ACHN (cell line): ENCODE measurements at places on chromosomes 11 and 22.

DNA sequence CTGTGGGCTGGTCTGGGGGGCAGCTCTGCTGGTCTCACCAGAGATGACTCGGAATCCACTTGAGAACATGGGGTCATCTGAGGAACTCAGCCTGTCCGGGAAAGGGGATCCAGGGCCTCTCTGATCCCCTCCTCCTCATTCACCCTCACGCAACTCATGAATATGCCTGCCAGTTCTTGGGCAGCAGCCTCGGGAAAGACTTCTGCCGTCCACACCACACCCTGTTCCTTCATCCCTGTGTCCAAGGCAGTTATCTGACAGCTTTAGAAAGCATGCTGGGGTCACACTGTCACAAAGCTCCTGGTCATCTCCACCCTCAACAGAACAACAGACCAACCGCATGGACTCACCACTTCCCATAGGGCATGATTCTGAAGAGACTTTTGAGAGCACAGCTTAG lies 88.3 kb downstream of the AMOTL1 start:
- DNase-seq = no peak

- no peak for DNase-seq
These were observed 61.6 kb upstream of the EIF3D start for GRCh38 chr22:36590441-36591056.

- DNase-seq = no peak
These were observed 178.2 kb upstream of the CCDC90B start for GRCh38 chr11:83464160-83464944.

GRCh38 chr11:115921986-115922385 lies 417.8 kb upstream of the CADM1 start:
- DNase-seq = no peak

DNA sequence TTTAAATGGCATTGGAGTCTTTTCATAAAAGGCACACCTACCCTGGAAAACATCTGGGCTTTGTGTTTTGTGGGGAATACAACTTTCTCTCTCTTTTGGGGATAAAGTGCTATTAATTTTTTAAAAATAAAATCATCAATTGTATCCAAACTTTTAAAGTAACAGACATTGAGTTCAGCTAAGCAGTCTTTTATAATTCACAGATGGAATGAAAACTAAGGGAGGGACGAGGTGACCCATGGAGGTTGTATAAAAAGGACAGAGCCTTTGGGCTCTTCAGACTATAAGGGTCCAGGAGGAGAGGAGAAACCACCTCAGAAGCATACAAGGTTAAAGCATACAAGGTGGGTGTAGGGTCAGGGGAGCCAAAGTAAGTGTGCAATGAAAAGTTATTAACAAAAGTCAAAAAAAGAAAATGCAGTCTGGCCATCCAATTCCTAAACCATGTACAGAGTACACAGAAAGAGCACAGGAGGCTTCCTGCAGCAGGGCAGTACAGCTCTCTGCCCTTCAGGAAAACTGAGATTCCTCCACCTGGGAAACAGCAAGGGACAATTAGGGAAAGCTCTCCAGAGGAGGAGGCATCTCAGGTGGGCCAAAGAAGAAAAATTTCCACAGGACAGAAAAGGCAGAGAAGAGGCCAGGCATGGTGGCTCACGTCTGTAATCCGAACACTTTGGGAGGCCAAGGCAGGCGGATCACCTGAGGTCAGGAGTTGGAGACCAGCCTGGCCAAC lies 10.5 kb downstream of the KLHL22 start:
- no peak for DNase-seq

DNA sequence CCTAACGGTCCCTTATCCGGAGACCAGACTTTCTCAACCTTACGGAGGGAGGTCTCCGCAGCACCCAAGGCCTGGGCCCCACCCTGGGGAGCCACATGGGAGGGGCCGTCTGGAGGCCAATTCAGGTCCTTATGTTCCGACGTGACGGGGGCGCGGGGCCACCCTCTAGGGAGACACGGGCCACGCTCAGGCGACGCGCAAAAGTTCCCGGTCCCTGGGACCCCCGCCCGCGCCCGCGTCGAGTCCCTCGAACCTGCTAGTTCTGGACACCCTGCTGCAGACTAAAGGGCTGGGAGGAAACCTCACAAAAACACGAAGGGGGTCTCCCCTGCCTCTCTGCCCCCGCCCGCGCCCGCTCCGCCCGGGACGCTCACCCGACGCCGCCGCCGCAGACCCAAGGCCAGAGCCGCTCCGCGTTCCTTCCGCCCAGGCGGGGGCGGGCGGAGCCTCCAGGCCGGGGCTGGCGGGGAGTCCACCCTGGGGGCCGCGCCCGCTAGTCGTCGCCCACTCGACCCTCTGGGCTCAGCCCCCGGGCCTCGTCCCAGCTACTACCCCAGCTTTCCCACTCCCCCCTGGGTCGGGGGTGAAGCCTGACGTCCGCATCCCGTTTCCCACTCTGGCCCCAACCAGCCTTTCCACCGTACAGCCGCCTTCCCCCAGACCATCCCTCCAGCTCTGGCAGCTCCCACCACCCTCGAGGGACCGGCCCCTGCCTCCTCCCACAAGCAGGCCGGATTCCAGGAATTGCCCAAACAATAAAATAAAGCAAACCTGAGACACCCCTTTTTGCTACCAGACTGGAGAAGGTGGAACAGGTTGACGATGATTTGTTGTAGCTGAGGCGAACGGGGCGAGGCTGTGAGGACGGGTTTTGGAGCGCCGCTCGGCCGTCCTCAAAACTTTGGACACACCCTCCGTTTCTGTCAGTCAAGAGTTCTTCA lies 2.7 kb downstream of the RNH1 start:
- no peak for DNase-seq

DNA sequence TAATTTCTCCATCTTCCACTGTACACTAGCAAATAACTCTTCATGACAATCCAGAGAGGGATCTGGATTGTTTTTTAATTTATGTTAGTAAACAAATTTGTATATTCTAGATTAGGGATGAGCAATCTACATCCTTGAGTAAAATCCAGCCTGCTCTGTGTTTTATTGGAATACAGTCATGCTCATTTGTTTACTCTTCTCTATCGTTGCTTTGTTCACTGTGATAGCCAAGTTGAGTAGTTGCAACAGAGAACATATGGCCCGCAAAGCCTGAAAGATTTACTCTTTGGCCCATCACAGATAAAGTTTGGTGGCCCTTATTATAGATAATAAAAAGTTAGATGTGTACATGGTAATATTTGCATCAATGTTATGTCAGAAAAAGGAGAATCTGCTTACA lies 6.2 kb upstream of the BLID start:
- DNase-seq = no peak

DNA sequence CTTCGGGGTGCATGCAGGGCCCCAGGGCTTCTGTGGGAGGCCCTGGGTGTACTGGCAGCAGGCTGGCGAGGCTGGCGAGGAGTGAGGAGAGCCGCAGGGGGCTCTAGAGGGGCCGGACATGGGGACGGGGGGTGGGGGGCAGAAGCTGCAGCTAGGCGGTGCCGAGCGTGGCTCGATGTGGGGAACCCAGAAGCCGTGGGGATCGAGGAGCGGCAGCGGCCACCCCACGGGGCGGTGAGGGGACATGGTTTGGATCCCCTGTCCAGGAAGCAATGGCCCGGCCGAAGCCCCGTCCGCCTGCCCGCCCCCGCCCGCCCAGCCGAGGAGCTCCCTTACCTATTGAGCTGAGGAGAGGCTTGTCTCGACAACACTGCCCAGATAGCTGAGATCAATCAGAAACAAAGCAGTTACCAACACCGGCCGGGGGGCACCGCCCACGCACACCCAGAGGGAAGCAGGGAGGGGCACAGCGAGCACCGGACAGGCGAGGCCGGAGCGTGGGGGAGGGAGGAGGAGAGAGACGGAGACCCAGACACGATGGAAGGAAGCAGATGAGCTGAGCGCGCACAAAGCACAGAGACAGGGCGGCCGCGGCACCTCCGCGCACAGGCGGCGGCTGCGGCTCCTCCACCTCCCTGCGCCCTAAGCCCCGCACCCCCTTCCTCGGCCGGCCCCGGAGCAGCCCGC lies 38.7 kb downstream of the IGSF9B start:
- DNase-seq = no peak

GRCh38 chr22:37803195-37803638 lies 4.5 kb upstream of the GCAT start:
- DNase-seq = no peak

DNA sequence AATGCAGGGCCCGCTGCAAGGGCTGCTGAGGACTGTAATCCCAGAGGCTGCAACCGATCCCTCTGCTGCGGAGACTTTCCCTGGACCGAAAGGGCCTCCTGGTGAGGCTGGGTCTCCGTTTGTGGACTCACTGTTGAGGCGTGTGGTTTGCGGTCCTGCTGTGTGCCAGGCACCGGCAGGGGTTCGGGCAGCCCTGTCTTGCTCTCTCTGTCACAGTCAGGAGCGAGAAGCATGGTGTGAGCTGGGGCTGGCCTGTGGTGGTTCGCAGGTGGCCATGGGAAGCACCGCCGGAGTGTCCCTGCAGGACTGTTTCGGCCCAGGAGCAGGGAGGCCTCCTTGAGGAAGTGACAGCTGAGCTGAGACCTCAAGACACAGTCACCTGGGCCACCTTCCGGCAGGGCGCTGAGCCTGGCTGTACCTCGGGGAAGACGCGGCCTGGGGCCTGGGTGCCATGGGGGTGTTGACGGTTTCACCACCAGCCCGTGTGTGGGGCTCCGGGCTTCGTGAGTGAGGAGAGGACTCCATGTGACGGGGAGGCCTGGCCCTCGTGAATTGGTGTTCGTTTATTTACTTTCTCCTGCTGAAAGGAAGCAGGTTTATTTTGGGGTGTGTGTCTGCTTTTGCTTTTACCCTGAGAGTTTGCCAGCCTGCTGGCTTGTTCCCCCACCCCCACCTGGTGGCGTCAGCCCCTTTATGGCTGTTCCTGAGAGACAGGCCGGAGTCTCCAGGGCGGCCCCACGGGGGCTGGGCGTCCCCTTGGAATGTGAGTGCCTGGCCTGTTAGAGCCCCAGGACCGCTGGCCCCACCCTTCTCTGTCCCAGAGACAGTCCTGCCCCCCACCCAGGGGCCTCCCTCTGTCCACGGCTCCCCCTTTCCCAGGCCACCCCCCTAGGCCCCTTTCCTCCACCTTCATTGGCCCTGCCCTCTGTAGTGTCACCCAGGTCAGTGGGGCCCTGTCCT lies 122.5 kb downstream of the KCNQ1OT1 start:
- no peak for DNase-seq

DNA sequence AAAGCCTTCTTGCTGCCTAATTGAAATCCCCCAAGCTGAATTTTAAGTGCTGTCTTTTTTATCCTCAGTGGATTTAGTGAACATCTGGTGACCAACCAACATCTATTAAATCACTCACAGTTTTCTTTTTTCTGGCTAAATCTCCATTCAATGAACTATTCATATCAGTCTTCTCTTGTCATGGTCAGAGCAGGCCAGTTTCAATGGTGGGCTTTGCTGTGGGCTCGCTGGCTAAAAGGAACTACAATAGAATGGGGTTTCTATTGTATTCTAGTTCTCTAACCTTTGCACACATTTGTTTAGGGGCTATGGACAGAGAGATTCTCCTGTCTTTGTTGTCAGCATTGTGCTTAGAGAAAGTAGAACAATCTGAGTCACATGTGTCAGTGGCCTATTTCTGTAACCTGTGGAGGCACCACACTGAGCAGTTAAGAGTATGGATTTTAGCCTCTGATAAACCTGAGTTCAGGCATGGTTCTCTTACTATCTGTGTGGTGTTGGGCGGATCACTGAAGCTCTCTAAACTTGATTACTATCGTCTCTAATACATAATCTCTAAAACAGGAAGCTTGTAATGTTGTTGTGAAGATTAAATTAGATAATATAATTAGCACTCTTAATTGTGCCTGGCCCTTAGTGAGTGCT lies 94.2 kb upstream of the CADM1 start:
- no peak for DNase-seq

DNA sequence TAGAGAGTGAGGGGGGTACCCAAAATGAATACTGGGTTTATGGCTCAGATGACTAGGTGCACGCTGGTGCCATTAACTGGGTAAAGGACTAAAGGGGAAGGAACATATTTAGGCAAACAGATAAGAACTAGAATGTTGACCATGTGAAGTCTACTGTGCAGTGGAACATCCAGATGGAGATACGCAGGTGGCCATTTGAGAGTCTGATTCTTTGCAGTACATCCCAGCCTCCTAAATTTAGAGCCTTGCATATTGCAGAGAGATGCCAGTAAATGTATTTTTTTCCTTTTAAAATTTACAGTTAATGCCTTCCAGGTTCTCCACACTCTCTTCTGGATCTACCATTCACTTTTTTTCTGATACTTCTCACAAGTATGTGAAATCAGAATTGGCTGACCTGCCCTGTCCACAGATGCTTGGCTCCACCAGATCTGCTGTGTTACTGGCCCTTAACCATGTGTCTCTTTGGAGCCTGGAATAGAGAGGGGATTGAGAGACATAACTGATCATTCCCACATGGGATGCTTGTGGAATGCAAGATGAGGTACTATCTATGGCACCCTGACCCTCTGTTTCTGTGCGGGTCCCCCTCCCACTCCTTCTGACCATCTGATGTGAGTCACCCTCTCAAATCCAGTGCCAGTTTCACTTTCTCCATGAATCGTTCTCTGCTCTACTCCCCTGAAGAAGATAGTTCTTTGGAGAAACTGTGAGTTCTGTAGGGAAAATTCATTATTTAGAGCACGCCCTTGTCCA lies 77.0 kb upstream of the NCAM1 start:
- no peak for DNase-seq

- DNase-seq = no peak
These were observed 10.9 kb downstream of the LINC01488 start for GRCh38 chr11:69492201-69492991.

GRCh38 chr22:49721211-49721763 lies 106.4 kb downstream of the BRD1 start:
- DNase-seq = no peak

DNA sequence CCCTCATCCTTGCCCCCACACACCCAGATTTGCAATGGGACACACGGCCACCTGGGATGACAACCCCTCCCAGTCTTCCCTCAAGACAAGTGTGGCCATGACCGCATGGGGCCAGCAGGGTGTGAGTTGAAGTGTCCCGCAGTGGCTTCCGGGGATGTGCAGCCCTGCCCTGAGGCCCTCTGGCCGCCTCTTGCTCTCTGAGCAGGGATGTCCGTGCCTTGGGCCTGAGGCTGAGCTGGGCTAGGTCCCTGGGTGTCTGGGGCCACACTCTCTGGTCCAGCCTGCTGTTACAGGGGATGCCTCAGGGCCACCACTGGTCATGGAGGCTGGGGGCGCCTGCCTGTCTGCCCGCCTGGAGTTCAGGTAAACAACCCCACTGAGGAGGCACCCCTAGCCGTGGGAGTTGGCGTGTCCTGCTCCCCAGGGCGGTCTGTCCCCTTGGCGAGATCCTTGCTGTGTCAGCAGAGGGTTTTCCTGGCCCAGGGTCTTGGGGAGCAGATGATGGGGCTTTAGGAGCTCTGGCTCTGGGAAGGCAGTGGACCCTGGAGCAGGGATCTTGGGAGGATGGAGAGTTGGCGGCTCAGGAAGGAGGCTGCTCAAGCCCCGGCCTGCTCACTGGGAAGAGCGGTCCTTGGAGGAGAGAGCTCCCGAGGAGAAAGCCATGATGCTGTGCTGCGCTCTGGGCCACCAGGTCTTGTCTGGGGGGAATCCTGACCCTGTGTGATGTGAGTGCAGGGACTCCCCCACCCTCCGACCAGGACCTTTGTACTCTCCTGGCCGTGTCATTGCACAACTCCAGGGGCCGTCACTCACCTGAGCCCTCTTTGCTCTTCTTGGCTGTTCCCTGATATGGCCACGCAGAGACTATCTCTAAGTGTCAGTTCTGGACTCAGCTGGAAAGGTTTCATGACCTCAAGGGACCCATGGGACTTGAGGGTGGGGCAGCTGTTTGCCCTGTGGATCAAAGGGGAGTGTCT lies 67.9 kb downstream of the KCNQ1 start:
- no peak for DNase-seq
